Activated CD4-positive, CD25-positive, alpha-beta regulatory T cell treated with anti-CD3 and anti-CD28 coated beads, Interleukin-2, amount 50 U/mL, for 72 hours (primary cell): ENCODE measurements at places on chromosomes 1 and 21.

DNA sequence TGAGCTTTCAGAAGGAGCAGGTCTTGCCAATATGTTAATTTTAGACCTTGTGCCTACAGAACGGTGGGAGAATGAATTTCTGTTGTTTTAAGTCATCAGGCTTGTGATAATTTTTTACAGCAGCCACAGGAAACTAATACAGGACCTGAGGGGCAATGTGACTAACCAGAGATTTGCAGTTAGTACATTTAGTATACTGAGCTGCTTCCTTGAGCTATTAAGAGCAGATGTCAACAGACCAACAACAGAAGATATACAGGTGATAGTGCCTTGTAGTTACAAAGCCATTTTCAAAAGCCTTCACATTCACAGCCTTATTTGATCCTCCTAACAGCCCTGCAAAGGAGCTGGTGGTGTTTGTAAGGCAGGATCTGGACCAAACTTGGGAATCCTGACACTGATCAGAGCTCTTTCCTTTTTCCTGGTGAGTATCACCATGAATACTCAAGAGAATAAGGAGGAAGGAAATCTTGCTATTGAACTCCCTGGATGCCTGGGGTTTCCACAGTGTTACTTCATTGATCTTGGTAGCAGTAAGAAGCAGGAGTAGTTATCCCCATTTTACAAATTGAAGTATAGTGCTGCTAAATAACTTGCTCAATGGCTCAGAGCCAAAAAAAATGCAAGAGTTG is 4.7 kb upstream of the SLAMF1 start:
- no peak for DNase-seq

DNA sequence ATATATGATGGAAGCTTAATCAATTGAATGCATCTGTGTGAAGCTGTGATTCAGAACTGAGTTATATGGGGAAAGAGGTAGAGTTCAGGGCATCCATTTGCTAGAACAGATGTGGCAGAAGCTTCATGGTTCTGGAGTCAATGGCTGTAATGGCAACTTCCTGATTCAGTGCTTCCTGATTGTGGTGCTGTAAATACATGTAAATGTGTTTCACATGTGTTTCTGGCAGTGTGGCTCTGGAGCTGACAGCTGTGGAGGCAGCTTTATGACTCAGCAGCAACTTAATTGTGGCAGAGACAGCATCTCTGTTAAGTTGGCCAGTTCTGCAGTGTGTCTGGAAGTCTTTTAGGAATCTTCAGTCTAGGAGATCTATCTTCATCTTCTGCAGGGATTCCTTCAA is 226.6 kb upstream of the ZRANB2 start:
- no peak for DNase-seq

DNA sequence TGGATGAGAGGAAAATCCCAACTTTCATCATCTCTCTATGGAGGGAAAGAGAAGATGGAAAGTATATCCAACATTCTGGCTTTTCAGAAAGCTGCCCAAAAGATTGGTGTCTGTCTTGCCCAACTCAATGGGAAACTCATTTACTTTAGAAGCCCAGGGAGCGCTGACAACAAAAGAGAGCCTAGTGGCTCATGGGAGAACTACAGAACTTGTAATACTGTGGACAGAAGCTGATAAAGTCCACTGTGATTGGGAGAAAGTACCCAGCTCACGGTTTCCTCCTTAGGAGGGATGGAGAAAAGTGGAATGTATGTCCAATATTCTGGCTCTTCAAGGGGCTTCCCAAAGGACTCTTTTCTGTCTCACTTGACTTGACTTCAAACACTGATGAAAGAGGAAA is 66.0 kb downstream of the RGS21 start:
- no peak for DNase-seq

GRCh38 chr21:26852423-26852822 is 7.2 kb upstream of the ADAMTS1 start:
- no peak for DNase-seq

DNA sequence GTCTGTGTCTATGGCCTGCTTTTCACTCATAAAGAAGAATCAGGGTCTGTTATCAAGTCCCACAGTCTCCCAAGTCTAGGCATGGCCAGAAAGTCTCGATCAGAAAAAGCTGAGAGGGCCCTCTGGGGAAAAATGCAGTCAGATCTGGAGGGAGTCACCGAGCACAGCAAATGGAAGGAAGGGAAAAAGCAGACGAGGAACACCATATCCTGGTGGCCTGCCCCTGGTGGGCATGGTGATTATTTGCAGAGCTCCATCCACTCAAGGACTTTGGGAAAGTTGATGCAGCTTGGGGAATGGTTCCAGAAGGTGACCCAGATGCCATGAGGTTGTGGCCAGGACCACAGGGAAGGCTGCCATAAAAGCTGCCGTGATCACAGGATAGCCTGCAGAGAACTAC is 189.1 kb downstream of the CLIC6 start:
- DNase-seq: no peak
